ENCODE measurements at places on chromosomes 3 and 15.

DNA sequence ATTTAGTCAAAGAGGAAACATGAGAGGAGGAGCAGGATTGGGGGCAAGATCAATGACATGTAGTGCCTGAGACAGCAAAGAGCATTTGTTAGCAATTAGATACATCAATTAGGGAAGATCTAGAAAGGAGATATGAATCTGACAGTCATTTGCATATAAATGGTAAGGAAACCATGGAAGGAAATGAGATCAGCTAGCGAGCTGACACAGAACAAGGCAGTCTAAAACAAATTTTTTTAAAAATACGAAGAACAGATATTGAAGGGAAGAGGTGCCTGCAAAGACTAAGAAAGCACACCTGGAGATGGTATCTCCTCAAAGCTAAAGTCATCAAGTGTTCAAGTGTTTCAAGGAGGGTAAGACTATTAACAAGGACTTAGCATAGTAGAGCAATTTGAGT lies 4.6 kb downstream of the EPM2AIP1 start:
- no peak for DNase-seq

DNA sequence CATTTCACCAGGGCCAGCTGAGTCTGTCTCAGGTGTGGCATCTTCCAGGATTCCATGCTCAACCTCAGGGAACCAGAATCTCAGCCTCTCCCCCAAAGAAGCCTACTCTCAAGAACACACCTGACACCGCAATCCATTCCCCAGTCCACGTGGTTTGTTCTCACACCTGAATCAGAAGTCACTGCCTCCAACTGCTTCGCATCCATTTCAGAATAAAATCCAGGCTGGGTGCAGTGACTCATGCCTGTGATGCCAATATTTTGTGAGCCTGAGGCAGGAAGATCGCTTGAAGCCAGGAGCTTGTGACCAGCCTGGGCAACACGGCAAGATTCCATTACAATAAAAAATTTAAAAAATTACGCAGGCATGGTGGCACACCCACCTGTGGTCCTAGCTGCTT lies 212.2 kb downstream of the FOXP1 start:
- DNase-seq = no peak

- DNase-seq = no peak
Measured at GRCh38 chr3:64594134-64594533, 93.7 kb downstream of the ADAMTS9 start.

- no peak for DNase-seq
Measured at GRCh38 chr3:15297608-15298350, 34.6 kb downstream of the SH3BP5 start.

- no peak for DNase-seq
Measured at GRCh38 chr3:53750253-53751210, 95.7 kb downstream of the CHDH start.

DNA sequence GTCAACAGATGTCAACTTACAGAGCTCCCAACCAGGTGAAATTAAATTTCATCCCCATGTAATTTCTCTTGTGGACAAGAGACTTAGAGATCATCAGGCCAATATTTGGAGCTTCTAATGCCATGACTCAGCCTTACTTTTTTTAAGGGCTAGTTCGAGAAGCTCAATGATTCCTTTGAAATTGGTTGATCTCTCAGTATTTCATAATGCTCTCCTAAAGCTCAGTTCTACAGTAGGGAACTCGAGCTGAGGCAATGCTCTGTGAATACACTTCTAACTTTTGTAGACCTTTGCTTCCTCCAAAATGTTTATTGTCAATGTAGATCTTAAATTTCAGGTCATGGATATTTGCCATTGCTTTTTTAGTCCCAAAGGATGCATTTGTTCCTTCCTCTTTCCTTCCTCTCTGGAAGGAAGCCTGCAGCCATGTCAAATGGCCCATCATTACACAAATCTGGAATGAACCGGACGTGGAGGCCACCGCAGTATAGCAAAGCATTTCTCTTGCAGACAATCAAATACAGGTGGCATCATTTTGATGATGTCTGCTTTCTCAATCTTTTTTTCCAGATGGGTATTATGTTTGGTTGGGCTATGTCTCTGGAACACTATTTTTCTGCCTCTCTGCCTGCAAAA lies 28.3 kb downstream of the STARD5 start:
- no peak for DNase-seq

DNA sequence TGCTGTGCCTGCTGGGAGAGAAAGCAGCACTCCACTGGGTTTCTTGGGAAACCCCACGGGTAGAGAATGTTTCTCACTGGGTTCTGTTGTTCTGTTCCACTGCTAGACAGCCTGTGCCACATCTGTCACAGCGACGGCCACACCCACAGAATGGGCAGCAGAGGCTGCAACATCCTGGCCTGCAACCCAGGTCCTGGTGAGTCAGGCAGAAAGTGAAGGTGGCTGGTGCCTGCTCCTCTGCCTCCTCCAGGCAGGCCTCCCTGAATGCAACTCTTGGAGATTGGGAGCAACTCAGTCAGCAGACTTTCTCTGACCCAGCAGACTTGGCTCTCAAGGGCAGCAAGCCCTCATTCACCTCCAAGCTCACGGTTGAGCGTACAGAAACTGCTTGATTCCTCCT lies 13.0 kb downstream of the C3orf18 start:
- no peak for DNase-seq

GRCh38 chr3:81161851-81162250 lies 599.6 kb downstream of the GBE1 start:
- DNase-seq = no peak

GRCh38 chr15:29822684-29823459 lies 604 bp upstream of the TJP1 start:
- DNase-seq = peak; percentile 53

GRCh38 chr15:48085591-48085930 lies 35.2 kb upstream of the SLC24A5 start:
- no peak for DNase-seq

DNA sequence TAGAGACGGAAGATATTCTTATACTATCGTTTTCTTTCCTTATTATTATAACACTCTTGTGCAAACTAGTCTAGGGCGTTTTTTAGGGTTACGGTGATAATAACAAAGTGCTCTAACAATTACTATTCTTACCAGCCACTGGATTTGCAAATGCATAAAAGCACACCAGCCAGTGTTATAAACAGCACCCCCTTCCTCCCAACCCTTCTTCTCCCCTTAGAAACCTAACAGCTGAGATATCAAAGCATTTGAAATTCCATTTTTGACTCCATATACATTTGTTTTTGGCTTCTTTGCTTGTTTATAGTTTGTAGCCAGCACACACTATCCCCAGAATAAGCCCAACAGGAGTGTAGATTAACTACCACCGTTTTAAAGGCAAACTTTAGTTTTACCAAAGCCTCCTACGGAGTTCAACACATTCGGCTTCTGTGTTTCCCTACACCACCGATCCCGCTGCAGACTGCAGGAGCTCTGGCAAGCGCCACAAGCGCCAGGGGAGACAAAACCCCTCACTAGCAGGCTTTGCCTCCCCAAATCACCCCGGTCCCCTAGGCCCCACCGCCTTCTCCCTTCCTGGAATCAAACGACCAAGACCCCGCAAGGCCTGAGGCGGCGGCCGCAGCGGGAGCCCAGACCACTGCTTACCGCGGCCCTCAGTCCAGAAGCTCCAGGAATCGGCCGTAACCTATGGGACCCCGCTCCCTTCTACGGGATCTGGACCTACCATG lies 461 bp downstream of the COPB2 start:
- DNase-seq = no peak

DNA sequence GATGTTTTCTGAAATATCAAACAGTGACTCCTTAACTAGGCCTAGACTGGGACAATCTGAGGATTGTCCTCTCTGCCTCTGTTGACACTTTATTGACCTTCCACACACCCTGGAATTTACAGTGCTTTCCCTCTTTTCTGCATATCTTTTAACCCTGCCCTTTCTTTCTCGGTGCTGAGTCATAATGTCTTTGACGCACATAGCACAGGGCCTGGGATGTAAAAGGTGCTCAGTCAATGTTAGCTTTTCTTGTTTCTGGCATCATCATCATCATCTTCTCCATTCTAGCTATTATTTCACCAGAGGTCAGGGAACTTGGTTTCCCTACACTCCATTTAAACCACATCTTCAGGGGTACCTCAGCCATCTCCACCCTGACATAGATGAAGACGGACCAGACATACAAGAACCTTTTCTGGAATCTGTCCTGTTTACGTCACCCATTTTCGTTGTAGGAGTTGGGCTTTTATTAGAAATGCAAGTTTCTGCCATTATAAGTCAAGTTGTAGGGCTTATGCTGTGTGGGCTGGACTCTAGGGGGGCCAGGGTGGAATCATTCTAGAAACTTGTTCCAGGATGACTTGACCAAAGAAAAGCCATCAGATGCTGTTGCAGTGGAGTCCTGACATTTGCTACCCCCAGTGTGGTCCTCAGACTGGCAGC lies 46.6 kb downstream of the ZBTB38 start:
- DNase-seq = no peak

GRCh38 chr3:29764603-29765254 lies 483.9 kb downstream of the RBMS3 start:
- DNase-seq = peak; percentile 63

GRCh38 chr3:182892226-182892625 lies 88.1 kb downstream of the DCUN1D1 start:
- no peak for DNase-seq

- DNase-seq = peak; percentile 4
Measured at GRCh38 chr3:81643721-81644120, 117.7 kb downstream of the GBE1 start.

GRCh38 chr3:16295298-16295890 lies 30.4 kb downstream of the OXNAD1 start:
- no peak for DNase-seq

DNA sequence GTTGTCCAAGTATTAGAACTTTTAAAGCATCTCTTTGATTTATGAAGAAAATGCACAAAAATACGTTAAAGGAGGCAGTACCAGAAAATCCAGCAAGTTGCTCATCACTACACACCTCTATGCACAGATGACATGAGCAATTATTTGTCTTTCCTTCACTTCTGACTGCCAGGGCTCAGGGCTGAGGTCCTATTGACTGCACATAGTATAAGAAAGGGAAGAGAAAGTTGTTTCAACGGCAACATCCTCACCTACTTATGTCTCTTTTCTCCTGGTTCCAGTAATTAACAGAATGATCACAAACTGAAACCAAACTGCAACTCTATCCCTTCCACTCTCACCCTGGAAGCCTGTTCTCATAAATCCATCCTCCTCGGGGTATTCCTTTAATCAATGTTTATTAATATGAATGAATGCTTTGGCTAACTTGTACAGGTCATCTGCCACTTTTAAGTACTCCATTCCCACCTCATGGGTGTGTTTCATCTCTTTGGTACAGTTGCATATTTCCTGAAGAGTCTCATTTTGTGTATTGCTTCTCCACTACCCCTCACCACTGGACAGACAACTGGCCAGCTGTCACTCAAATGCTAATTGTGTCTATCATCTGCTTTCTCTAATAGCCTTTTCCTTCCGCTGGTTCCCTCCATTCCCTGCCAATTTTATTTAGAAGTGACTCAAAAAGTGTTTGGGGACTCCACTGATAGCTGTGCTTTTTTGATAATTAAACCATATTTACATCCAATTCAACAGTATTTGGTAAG lies 34.5 kb downstream of the RAB27A start:
- DNase-seq = no peak

DNA sequence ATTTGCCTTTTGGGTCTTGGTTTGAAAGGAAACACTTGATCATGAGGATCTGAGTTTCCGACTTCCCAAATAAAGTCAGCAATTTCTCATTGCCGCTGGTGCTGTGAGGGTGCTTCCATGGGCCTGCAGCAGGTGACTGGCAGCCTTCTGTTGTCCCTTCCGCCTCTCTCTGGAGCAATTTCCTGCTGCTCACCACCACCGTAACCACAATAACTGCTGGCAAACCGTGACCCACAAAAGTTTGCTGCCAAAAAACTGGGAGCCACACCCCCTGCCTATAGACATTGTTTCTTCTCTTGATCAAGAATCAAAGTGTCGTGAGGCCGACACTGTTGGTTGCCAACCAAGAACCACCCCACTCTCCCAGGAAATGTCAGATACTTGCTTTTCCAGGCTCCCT lies 164.0 kb downstream of the NR2F2 start:
- no peak for DNase-seq

GRCh38 chr15:68843425-68844311 lies 23.0 kb upstream of the ANP32A start:
- DNase-seq = no peak

DNA sequence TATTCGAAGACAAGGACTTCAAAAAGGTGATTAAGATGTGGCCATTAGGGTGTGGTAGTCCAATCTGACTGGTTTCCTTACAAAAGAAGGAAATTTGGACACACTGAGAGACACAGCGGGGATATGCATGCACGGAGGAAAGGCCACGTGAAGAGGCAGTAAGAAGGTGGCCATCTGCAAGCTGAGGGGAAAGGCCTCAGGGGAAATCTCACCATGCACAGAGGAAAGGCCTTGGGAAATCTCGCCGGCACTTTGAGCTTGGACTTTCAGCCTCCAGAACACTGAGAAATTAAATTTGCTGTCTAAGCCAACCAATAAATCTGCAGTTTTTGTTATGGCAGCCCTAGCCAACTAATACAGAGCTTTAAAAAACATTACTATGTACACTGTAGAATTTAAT lies 78.8 kb downstream of the DLG1 start:
- no peak for DNase-seq

DNA sequence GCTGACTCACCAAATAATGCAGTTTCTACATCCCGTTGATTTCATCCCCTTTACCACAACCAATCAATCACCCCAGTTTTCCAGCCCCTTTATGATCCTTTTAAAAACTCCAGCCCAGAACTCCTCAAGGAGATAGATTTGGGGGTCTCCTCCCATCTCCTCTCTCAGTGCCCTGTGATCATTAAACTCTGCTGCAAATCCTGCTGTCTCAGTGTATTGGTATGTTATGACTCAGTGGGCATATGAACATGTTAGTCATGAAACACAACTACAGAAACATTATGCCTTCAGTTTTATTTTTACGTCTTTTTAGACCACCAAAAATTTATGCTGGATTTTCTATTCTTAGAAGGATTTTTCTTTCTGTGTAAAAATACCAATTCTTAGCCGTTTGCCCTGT lies 213.7 kb downstream of the DIPK2A start:
- no peak for DNase-seq

GRCh38 chr15:96802611-96803255 lies 472.2 kb downstream of the NR2F2 start:
- DNase-seq = no peak
